Stimulated activated CD4-positive, alpha-beta T cell treated with anti-CD3 and anti-CD28 coated beads, Interleukin-4, amount 100 ng/mL, for 4 hours (primary cell): ENCODE measurements at places on chromosomes 13 and 19.

DNA sequence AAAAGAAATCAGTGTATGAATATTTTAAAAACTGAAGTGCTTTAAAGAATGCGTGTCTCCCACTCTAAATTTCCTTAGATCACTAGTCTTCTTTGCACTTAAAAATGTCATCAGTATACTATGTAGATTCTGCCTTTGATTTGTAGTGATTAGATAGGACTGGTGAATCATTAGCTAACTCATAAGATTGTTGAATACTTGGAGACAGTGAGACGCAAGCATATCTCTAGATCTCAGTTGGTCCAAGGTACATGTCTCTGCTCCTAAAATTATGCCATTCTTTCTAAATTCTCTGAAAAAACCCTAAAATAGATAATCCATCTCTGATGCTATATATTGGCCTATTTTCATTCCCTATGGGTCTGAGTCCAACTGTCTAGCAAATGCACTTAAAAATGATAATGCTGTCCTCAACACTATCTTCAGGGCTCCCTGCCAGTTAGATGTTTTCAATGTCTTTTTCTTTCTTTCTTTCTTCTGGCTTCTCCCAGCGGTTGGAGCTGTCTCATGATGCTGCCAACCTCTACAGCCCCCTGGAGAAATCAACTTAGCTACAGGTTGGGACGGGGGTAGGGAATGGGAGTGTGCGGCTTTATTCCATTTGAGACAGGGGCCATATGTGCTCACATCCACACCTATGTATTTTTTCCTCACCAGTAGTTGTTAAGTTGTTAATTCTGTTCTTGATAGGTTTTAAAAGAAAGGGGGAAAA is 301.0 kb downstream of the NDFIP2 start:
- no peak for DNase-seq

GRCh38 chr19:3336680-3337523 is 29.5 kb upstream of the NFIC start:
- no peak for DNase-seq

- DNase-seq, result no peak
Measured at GRCh38 chr13:77919246-77919920, 752 bp upstream of the EDNRB start.

DNA sequence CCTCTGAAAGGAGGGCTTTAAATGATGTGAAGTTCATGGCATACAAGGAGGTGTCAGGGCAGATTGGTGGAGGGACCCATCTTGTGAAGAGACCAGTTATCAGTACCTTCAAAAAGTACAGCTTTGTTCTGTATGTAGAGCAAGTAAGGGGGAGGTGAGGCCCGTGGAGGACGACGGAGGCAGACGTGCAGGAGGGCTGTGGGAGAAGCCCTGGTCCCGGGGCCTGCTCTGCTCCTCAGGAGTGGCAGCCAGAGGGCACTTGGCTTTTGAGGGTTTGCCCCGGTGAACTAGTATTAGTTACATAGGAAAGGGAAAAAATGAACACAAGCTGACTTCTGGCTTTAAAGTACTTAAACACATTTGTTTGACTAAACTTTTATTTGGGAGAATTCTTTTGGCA is 42.1 kb downstream of the COG3 start:
- no peak for DNase-seq

GRCh38 chr19:24074720-24075454 is 12.1 kb upstream of the ZNF254 start:
- DNase-seq, result no peak

- DNase-seq, result no peak
Measured at GRCh38 chr13:99421758-99422585, 79.3 kb upstream of the TM9SF2 start.

DNA sequence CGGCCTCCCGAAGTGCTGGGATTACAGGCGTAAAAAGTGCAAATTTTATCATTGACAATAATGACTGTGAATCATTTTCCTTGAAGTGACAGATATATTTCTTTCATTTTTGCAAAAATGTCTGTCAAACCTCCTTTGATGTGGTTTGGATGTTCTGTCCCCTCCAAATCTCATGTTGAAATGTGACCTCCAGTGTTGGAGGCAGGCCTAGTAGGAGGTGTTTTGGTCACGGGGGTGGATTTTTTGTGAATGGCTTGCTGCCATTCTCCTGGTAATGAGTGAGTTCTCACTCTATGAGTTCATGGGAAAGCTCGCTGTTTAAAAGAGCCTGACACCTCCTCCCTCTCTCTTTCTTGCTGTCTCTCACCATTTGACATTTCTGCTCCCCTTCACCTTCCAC is 5.5 kb upstream of the SLC1A6 start:
- no peak for DNase-seq
